CD4-positive, alpha-beta memory T cell (primary cell): ENCODE measurements at places on chromosomes 16 and 17. TPM values are rescaled to one million over a fixed set of nuclear protein-coding genes. Genes with fewer than 3 reads are reported as not detected.

GRCh38 chr17:19714542-19715411 is 1.6 kb downstream of the SLC47A2 start:
- no peak for DNase-seq

DNA sequence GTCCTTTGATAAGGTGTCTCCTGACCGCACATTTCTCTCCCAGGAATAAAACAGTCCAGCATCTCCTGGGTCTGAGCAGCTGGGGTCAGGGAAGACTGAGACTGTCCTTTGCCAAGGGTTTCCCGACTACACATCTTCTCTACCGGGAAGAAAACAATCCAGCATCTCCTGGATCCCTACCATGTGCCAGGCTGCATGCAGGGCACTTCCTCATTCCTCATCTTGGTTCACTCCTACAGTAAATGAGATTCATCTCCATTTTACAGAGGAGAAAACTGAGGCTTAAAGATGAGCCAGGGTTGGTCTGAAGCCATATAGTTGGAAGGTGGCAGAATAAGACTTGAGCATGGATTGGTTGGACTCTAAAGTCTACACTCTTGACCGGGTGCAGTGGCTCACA is 36.7 kb downstream of the NOG start:
- DNase-seq: no peak

RNPS1 gene
- total RNA-seq: 151 TPM

TELO2 gene
- 56.0 TPM for total RNA-seq

GRCh38 chr17:81287741-81288430 is 7.2 kb downstream of the SLC38A10 start:
- no peak for DNase-seq

DNA sequence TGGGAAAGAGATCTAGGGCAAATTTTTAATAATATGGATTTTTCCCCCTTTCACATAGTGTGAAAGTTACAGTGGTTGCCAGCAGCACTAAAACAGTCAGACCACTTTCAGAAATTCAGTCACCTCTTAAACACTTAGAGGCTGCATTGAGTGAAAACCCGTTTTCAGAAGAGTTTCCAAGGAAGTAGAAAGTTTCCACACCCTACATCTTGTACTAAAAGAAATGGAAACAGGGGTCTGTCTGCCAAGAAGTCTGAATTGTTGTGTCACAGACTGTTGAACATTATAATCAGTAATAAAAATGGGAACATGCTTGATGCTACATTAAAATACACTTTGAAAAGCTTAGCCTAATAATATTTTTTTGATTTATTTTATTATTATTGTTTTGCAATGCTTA is 278.9 kb upstream of the KCNJ16 start:
- DNase-seq: no peak

GRCh38 chr17:41003926-41004325 is 4.2 kb upstream of the KRTAP3-2 start:
- no peak for DNase-seq

DNA sequence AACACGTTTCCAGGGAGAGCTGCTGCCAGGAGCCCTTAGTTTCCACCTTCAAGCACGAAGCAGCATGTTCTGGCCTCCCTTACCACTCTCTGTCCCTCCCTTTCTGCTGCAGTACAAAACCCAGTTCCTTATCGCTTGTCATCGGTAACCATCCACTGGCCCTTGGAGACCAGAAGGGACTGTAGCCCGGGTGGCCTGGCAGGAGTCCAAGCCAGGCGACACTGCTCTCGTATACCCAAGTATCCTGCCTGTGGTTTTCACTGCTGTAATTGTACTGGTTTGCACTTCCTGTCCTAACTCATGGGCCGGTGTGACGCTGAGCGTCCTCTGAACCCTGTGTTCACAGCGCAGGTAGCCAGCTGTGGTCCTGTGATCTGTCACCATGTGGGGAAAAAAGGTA is 81.1 kb downstream of the MAF start:
- DNase-seq: no peak

LDHD gene
- 0.17 TPM for total RNA-seq
